ENCODE measurements at places on chromosomes 2 and 18.
A peak's percentile ranks its signal among the peaks of the same experiment; 100 is the strongest.

- DNase-seq: no peak
Observed at GRCh38 chr2:95382686-95383634, 19.5 kb upstream of the FAHD2A start.

DNA sequence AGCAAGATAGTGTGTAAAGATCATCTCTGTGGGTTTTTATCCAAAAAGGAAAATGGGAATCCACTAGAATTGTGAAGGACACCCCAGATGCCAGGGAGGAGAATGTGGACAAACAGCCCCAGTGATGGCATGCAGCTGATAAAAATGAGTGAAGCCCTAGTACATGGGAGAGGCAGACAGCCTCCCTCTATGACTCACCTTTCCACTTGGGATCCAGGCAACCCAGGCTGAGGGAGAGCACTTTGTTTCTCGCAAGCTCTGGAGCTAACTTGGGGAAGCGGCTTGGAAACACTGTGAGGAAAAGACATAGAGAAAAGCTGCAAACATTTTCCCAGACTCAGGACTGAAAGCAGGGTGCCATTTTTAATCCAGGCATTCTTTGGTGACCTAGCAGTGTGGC, 5.3 kb upstream of the FLACC1 start:
- no peak for DNase-seq

DNA sequence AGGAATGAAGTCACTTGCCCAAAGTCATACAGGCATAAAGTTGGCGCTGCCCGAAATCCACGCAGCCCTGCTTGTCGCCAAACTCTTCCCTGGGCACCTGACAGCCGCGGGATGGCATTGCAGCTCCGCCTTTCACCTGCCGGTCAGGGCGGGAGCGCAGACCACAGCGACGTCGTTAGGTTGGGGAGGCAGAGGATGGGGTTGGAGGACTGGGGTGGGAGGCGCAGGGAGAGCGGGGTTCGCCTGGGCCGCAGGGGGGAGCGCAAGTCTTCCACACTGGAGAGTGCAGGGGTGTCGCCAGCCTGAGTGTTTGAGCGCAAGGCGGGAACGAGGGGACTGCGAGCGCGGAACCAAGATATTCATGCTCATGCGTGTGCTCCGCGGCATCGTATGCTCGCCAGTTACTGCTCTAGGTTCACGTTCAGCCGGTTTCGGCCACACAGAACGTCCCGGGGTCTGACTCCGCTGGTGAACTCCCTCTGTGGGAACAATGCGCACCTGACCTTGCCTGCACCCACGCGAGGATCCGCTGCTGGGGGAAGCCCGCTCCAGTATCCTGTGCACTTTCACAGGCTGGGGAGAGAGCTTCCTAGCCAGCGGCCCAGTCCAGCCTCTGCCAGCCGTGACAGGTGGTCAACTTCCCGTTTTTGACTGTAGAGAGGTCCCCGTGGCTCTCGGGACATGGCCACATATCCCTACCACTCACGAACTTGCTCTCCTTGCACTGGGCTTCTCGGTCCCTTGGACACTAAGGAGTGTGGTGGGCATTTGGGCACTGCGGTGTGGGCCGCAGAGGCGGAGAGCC, 767 bp upstream of the NPPC start:
- DNase-seq: no peak

- no peak for DNase-seq
Observed at GRCh38 chr18:10950080-10950875, 199.1 kb downstream of the PIEZO2 start.

GRCh38 chr2:70029814-70030409, 57.4 kb upstream of the PCBP1 start:
- peak; percentile 27 for DNase-seq

DNA sequence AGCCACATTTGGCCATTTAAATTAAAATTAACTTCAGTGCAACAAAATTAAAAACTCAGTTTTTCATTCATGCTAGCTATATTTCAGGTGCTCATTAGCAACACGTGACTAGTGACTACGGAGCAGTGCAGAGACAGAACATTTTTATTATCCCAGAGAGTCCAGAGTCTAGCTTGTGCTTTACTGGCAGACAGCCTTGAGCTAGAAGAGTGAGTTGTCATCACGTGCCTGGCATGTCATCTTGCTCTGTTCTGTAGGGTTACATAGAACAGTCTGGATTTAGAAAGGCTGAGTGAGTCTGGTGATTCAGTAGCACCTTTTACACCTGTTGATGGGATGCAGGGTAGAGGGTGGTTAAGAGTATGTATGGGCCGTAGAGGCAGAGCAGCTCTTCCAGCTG, 136.9 kb upstream of the IL1R2 start:
- no peak for DNase-seq

GRCh38 chr2:24579053-24579803, 88.2 kb downstream of the NCOA1 start:
- DNase-seq: no peak
